ENCODE measurements at places on chromosomes 16 and 17. TPM values are rescaled to one million over a fixed set of nuclear protein-coding genes. Genes with fewer than 3 reads are reported as not detected.

GRCh38 chr17:15440347-15440746 lies 27.1 kb downstream of the CDRT4 start:
- no peak for DNase-seq

GRCh38 chr16:86554599-86554916 lies 477 bp downstream of the MTHFSD start:
- no peak for DNase-seq

DNA sequence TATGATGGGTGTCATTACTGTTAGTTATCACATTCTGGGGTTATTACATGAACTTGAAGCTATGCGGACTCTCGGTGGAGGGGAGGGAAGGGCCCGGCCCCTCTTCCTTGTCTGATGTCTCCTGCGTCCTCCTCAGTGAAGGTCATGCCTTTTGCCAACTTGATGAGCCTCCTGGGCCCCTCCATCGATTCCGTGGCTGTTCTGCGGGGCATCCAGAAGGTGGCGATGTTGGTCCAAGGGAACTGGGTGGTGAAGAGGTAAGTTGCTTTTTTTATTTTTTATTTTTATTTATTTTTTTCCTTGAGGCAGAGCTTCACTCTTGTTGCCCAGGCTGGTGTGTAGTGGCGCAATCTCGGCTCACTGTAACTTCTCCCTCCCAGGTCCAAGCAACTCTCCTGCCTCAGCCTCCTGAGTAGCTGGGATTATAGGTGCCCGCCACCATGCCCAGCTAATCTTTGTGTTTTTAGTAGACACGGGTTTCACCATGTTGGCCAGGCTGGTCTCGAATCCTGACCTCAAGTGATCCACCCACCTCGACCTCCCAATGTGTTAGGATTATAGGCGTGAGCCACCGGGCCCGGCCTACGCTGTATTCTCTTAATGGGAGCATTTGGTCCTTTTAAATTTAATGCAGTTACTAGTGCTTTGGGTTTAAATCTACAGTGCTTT lies 21.6 kb downstream of the POLR3E start:
- no peak for DNase-seq

DNA sequence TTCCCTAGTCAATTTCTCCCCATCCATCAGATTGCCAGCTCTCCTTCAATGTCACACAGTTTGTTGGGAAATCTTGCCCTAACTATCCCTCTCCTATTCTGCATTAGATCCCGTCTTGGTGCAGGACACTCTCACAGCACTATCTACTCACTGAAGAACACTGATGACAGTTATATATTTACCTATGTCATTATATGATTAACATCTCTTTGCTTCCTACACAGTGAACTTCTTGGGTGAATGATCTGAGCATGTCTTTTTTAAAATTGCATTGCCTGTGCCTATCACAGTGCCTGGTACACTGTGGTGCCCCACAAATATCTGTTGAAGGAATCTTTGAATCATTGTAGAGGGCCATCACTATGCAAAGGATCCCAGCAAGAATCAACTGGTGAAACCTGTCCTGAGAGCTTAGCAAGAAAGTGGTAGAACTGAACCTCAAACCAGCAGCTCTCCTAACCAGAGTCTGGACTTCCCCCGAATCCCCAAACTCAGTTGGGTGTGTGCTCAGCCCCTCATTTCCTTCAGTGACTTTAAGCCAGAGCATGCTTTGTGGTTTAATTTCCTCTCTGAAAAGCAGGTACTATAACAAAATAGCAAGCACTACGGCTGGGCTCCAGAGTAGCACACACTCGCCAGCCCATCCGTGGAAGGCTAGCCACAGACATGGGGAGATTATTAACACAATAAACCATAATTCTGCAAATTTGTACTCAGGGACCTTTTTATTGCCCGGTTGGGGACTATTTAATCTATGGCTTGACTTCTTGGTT lies 680.7 kb upstream of the SALL1 start:
- DNase-seq, result no peak

DNA sequence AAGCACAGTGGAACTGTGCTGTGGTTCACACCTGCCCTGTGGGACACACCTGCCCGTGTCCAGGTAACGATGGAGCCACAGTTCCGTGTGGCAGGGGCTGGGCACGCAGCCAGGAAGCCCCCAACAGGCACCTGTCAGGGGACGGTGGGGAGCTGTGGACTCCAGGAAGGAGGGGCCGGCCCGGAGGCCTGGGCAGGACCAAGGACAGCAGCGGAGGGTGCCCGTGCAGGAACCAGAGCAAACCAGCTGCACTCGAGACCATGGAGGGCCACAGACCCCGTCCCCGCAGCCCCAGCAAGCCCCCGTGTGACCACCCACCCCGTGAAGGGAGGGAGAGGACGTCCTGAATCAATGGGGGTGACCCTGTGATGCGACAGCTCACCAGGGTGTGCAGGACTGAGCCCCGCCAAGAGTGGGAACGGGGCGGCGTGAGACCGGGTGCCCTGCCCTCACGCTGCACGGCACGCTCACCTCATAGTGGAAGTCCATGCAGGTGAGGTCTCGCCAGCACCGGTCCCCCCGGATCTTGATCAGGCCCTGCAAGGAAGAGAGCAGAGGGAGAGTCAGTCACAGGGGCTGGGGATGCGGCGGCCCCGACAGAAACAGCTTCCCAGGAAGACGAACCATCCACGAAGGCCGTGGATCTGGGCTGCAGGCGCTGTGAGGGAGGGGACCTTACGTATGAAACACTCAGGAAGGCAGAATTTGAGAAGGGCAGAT lies 78.1 kb downstream of the LMF1 start:
- DNase-seq, result no peak

GRCh38 chr16:78494674-78495073 lies 395.2 kb downstream of the WWOX start:
- no peak for DNase-seq

- peak; percentile 79 for DNase-seq
Measured at GRCh38 chr17:32152130-32152529, 9.8 kb downstream of the RHOT1 start.

DNA sequence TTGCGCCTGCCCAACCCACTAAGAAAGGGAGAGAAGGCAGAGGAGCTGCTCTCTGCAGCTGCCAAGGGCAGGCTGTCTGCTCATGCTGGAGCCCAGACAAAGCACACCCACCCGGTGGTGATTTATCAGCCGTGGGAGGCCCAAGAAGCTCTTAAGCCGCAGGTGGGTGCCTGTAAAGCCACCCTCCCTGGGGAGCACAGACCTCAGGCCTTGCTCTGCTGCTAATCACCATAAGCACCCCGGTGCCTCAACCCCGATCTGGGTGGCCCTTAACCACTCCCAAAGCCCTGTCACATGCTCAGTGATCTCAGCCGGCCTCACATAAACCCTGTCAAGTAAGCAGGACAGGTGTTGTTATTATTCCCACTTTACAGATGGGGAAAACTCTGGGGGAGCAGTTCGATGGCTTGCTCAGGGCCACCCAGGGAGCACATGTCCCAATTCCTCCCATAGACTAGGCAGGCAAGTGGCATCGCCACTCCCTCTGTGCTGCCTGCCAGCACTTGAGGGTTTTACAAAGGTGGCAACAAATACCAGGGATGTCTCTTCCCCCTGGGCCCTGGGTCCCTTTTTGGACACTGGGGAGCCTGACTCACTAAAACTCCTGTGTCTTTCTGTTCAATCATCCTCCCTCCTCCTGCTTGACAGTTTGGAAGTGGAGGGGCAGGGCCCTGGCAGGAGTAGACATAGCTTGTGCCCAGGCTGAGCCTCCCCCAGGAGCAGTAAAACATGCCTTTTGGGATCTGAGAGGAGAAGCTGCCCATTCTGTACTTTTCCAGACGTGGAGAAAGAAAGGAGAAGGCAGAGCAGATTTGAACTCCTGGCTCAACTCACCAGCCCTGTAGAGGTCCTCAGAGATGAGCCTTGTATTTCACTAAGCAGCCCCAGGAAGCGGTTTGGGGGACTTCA lies 299.3 kb downstream of the SOX9 start:
- peak; percentile 90 for DNase-seq

The PPY gene
- 0.34 TPM for polyA plus RNA-seq

The TMEM114 gene
- 0.49 TPM for polyA plus RNA-seq

The RNF222 gene
- polyA plus RNA-seq, result 0.13 TPM

The FOXJ1 gene
- polyA plus RNA-seq, result 1.2 TPM

The FBXW10B gene
- polyA plus RNA-seq, result 1.9 TPM

The G6PC1 gene
- polyA plus RNA-seq, result 1.5 TPM

The NPIPA7 gene
- 10.3 TPM for polyA plus RNA-seq

All from large intestine (tissue), 12 donors.